ENCODE measurements at places on chromosomes 3 and 15.

DNA sequence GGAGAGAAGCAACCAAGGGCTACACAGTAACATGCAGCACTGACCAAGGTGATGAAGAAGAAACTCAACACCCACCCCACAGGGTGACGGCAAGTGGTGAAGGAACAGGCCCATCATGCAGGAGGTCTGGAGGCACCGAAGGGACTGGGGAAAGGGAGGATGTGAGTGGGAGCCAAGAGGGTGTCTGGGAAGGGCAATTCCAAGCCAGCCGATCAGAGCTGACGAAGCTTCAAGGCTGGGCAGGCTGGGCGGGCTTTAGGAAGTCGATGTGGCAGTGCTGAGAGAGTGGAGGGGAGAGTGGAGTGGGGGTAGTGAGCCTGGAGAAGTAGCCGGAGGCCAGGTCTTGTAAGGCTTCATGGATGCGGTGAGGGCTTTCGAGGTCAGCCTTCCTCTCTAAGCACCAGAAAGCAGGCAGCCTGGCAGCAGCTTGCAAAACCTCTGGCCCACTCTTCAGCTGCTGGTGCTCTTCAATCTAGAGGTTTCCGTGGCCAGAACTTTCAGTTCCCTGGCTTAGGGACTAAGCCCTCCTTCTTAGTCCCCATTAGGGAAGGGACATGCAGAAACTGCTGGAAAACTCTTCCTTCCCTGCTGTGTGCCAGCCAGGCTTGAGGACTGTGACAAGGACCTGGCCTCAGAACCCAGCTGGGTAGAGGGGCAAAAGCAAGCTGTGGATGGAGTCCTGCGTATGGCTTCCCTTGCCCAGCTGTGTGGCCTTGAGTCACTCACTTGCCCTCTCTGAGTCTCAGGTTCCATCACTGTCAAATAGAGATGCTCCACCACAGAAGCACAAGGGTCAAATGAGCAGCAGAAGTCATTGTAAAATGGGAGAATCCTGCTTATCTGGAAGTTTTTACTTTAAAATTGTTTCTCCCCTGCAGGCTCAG lies 72.1 kb downstream of the TLE3 start:
- DNase-seq: no peak

- DNase-seq: no peak
Measured at GRCh38 chr3:10655105-10655504, 149.7 kb upstream of the ATP2B2 start.

GRCh38 chr15:48560321-48561051 lies 85.0 kb downstream of the FBN1 start:
- DNase-seq: no peak

- DNase-seq: no peak
Measured at GRCh38 chr15:71051539-71051938, 63.7 kb upstream of the THSD4 start.

DNA sequence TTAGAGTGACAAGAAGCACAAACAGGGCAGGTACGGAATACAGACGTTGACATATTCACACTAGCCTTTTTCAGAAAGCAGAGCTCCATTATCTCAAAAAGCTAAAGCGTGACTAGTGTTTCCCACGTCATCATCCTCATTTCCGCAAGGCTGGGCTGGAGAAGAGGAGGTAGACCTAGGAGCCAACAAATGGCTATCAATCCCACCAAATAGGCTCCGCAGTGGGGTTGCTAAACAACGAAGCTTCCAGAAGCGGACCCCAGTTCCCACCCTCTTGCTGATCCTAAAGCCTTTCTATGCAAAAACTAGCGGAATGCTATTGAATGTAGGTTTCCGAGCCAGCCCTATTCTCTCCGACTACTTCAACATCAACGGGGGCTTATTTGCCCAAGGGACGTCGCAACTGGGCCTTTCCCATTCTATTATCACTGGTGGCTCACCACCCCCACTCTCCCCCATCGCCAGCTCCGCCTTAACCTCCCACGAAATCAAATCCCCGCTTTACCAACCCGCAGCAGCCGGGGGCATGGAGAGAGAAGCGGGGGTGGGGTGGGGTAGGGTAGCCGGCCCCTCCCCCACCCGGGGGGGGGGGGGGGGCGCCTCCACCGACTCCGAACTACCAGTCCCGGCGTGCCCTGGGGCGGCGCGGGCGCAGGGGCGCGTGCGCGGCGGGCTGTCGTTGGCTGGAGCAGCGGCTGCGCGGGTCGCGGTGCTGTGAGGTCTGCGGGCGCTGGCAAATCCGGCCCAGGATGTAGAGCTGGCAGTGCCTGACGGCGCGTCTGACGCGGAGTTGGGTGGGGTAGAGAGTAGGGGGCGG lies at the start of gene MORF4L1:
MORF4L1 (plus strand) TSS at position 736 of the 817 bp plus-strand sequence. CDS start 128 bp downstream, outside the sequence.
- peak; percentile 92 for DNase-seq

GRCh38 chr3:62600033-62600432 lies 226.7 kb upstream of the FEZF2 start:
- DNase-seq: peak; percentile 36
